ENCODE measurements at places on chromosomes 5 and 9. TPM values are rescaled to one million over a fixed set of nuclear protein-coding genes. Genes with fewer than 3 reads are reported as not detected.

The PCDHAC1 gene
- total RNA-seq = 4.5 TPM

- no peak for DNase-seq
These were observed 250.8 kb downstream of the SLIT3 start for GRCh38 chr5:169050146-169050571.

The ORM2 gene
- 0.90 TPM for total RNA-seq

DNA sequence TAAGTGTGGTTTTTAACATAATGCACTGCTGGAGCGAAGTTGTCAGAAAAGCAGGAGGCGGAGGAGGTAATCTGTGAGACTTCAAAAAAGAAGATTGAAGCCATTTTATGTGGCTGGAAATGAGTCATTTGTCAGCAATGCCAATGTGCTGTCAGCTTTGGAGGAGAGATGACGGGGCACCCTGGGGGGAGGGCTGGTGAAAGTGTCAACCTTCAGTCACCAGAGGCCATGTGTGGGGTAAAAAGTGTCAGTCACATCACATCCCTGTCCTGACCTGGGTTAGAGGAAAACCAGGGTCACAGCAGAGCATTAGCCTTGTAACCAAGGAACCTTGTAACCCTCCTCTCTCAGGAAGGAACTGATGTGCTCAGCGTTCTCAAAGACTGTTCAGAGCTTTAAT is 59.1 kb downstream of the TLR4 start:
- no peak for DNase-seq

DNA sequence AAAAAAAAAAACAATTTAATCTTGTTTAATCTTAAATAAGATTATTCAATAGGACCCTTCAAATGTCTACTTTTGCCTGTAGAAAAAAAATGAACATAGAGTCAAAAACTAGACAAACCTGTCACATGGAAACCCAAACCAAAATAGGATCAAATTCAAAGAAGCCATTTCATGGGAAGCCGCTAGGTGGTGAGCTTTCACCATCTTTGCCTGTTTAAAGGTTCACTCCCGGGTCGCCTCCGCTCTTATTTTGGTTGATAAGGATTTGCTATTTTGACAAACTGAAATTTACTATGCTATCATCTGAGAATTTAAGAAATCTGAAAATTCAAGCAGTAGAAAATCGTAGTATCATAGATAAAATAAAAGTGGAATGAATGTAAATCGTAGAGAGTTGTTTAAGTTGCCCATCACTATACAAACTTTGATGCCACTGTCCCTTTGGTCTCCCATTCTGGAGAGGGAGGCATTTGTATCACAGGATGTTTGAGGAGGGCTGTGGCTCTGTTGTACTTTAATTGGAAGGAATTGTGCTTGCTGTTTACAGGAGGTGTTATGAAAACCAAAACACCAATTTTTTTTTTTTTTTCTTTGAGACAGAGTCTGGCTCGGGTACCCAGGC is 43.5 kb upstream of the DNAH5 start:
- peak; percentile 60 for DNase-seq

The SCGB3A2 gene
- total RNA-seq = 63.6 TPM

- no peak for DNase-seq
These were observed 3.9 kb downstream of the MVB12B start for GRCh38 chr9:126330536-126330935.

- DNase-seq = no peak
These were observed 88.0 kb downstream of the DAP start for GRCh38 chr5:10673017-10673389.

DNA sequence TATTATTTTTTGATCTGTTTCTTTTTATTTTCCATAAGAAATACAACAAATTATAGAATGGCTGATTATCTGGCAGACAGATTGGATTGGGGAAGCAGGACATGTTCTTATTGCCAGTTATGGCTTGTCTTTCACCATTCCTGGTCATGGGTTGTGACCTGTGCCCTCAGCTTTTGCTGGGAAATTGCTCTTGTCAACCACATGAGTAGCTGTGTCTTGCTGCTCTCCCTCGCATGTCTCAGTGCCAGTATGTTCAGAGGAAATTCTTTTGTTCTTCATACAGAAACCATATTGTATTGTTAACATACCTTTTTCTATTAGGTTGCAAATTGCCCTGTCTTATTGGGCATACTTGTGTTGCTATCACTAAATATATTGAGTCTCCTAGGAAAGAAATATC is 344.1 kb downstream of the OSTF1 start:
- DNase-seq = no peak

GRCh38 chr5:171841984-171842776 is 56.6 kb downstream of the SMIM23 start:
- no peak for DNase-seq

DNA sequence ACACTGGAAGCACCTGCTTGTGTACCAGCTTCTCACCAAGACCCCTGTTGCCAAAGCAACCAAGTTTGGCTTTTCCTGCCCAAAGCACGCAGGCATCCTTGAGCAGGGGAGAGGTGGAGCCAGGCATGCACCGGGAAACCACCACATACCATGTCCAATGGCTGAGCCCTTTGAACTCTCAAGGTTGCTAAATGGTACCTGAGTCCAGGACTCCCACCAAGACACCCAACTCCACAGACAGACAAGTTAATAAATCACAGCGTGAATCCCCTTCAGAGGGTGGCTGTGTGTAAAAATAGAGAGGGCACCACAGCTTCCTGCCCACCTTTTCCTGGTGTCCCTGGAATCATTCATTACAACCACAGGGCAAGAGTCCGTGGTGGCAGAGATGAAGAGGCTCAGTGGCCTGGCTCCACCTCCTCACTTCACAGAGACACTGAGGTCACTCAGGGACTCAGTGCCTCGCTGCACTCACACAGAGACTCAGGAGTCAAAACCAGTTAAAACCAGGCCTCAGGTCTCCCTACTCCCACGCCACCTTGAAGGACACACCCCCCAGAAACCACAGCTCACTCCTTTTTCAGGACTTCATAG is 143.7 kb downstream of the C5orf15 start:
- no peak for DNase-seq

- DNase-seq = no peak
These were observed 31.8 kb downstream of the SEC61B start for GRCh38 chr9:99253772-99254431.
